Uterus (tissue), 4 donors: ENCODE measurements at places on chromosomes 1 and 21. TPM values are rescaled to one million over a fixed set of nuclear protein-coding genes. Genes with fewer than 3 reads are reported as not detected.

GRCh38 chr1:230863449-230863848, 4.9 kb downstream of the C1orf198 start:
- no peaks in the 10 kb centered on the region for H3K27me3 ChIP-seq
- peak overlapping the region; percentile 38 for H3K27ac ChIP-seq
- H3K36me3 ChIP-seq = no peaks in the 10 kb centered on the region

- H3K36me3 ChIP-seq = no peaks in the 10 kb centered on the region
- H3K27ac ChIP-seq = no peak overlapping the region
- no peak overlapping the region for H3K4me3 ChIP-seq
- no peak for DNase-seq
- H3K27me3 ChIP-seq = no peaks in the 10 kb centered on the region
- no peaks in the 10 kb centered on the region for H3K4me1 ChIP-seq
Measured at GRCh38 chr1:18676332-18676781, 45.7 kb downstream of the PAX7 start.

GRCh38 chr1:83845437-83846071, 153.4 kb downstream of the TTLL7 start:
- H3K36me3 ChIP-seq = no peaks in the 10 kb centered on the region
- no peaks in the 10 kb centered on the region for H3K4me1 ChIP-seq
- H3K4me3 ChIP-seq = no peak overlapping the region
- H3K27me3 ChIP-seq = no peaks in the 10 kb centered on the region
- DNase-seq = no peak
- no peak overlapping the region for H3K27ac ChIP-seq

GRCh38 chr21:45217010-45217409, 70.7 kb downstream of the POFUT2 start:
- no peaks in the 10 kb centered on the region for H3K36me3 ChIP-seq
- no peaks in the 10 kb centered on the region for H3K27me3 ChIP-seq
- DNase-seq = no peak
- H3K4me1 ChIP-seq = no peaks in the 10 kb centered on the region

- H3K27me3 ChIP-seq = no peaks in the 10 kb centered on the region
- H3K27ac ChIP-seq = peak overlapping the region; percentile 99
- peak overlapping the region; percentile 53 for H3K4me3 ChIP-seq
- no peaks in the 10 kb centered on the region for H3K4me1 ChIP-seq
Measured at GRCh38 chr1:85576642-85577418, 3.7 kb upstream of the CCN1 start.

The ELF3 gene
- 1.8 TPM for total RNA-seq
